ENCODE measurements at places on chromosomes 1 and 21.

GRCh38 chr1:35554266-35555211, 2.7 kb downstream of the KIAA0319L start:
- DNase-seq: no peak

DNA sequence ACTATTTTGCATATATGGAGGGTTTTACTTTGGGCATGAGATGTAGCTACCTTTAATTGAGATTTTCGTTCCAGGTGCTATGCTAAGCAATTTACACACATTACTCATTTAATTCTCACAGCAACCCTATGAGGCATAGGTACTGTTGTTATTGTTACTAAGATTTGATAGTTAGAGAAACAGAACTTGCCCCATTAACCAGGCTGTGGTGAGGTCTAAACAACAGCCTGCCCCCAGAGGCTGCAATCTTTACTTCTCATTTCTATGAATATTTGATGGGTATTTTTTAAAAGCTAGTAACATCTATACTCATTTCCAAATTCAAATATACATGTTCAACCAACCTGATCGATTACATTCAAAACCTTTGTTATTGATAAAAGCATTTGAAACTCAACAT, 155.6 kb downstream of the GALNT2 start:
- no peak for DNase-seq

DNA sequence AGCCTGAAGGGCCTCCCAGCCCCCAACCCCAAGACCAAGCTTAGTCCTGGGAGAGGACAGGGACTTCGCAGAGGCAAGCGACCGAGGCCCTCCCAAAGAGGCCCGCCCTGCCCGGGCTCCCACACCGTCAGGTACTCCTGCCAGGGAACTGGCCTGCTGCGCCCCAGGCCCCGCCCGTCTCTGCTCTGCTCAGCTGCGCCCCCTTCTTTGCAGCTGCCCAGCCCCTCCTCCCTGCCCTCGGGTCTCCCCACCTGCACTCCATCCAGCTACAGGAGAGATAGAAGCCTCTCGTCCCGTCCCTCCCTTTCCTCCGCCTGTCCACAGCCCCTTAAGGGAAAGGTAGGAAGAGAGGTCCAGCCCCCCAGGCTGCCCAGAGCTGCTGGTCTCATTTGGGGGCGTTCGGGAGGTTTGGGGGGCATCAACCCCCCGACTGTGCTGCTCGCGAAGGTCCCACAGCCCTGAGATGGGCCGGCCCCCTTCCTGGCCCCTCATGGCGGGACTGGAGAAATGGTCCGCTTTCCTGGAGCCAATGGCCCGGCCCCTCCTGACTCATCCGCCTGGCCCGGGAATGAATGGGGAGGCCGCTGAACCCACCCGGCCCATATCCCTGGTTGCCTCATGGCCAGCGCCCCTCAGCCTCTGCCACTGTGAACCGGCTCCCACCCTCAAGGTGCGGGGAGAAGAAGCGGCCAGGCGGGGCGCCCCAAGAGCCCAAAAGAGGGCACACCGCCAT, 21.9 kb upstream of the ARF1 start:
- DNase-seq: no peak

GRCh38 chr1:169511316-169512005, 25.7 kb upstream of the SLC19A2 start:
- DNase-seq: no peak

DNA sequence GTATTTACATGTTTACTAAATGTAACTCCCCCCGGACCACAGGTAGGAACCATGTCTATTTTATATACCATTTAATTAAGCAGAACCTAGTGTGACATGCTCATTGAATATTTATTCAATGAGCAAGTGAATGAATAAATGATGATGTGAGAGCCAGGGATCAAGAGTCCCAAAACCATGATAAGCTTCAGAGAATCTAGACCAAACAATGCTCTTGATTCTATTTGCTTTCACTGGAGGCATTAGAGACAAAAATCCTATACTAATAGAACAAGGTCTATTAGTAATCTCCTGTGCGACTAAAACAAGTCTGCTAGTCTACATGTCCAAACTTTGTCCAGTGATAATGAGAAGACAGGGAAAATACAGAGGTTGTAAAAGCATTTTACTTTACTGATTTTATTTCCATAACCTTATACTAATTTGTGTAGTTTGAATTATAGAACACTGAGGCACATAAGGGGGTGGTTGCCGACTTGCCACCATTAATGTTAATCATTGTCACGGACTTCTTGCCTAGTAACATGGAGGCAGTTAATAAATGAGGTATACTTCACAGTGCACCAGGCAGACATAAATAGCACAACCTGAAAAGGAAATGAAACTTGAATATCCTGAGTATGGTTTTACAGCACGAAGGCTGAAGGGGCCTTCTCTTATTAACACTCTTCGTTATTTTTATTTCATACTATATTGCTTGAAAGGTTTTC, 69.8 kb downstream of the TBX15 start:
- no peak for DNase-seq

GRCh38 chr1:233639611-233640010, 25.7 kb downstream of the KCNK1 start:
- DNase-seq: no peak

- DNase-seq: no peak
These were observed 14.2 kb downstream of the RHOC start for GRCh38 chr1:112692681-112693080.

DNA sequence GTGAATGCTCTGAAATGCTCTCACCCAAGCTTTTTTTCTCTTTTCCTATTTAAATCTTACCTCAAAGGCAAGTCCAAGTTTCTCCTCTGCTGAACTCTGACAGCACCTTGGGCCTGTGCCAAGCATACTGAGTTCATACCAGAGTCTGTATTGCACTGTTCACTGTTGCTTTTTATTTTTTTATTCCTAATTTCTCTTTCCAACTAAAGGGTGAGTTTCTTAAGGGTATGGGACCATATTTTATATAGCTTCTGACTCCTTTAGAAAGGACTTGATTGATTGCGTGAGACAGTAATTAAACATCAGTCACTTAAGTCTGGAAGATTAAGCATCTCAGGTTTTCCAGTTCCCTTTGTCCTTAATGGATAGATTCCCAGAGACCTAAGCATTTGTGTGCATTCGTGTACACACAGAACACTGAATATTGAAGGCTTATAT, 69.9 kb downstream of the CACHD1 start:
- peak; percentile 69 for DNase-seq

DNA sequence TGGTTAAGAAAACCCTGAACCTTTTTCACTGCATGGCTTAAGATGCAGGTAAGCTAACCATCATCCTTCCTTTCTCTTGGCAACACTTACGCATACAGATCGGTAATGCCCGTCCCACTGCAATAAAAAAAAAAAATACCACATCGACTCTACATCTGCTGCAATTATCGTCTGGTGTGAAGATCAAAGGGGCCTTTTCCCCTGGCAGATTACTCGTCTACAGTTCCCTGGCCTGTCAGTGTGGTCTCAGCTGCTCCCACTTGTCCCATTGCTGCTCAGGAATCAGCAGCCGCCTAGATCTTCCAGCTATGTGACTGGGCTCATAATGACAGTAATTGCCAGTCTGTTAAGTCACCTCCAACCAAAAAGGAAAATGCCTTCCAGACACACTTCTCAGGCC, 133.1 kb downstream of the SETD4 start:
- DNase-seq: no peak
